ENCODE measurements at places on chromosomes 3 and 15.

- peak; percentile 56 for DNase-seq
These were observed 246.8 kb upstream of the TOPAZ1 start for GRCh38 chr3:43994657-43995546.

GRCh38 chr3:122100083-122100482 lies 44.9 kb downstream of the CD86 start:
- DNase-seq = no peak

DNA sequence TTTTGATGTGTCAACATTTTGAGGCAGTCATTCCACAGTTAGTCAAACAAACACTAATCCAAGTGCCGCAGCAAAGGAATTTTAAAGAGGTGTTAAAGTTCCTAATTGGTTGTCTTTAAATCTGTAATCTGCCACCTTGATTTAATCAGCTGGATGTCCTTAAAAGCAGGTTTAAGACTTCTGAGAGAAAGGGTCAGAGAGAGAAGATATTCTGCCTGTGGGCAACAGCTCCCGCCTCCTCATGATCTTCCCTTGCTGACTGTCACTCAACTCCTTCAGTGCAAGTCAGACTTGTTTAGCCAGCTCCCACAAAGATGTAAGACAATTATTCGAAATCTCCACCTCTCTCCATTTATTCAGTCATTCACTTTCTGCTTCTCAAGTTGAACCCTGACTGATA lies 92.6 kb upstream of the MYRIP start:
- DNase-seq = no peak

DNA sequence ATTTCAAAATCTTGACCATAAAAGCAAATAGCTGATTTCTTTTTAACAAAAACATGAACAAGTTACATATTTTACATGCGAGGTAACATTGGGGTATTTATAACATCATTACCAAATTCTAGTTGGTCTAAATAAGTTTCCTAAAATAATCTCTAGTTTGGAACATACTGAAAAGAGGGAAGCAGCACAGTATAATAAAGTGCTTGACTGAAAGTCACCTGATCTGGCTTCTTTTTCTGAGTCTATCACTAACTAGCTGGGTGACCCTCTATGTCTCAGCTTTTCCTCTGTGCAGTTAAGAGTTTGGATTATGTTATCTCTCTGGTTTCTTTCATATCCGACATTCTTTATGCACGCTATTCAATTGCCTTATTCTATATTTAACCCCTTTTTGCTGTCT lies 19.8 kb upstream of the CNTN4 start:
- no peak for DNase-seq

DNA sequence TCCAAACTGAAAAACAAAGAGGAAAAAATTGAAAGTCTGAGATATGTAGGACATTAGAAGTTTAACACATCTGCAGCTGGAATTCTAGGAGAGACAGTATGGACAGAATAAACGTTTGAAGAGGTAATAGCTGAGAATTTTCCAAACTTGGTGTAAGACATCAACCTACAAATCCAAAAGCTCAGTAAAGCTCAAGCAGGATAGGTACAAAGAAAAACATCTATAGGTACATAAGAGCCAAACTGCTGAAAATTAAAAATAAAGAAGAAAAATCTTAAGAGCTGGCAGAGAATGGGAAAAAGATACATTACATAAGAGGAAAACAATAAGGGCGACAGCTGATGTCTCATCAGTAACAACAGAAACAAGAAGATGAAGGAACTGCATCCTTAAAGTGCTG lies 22.8 kb upstream of the C3orf22 start:
- no peak for DNase-seq

- no peak for DNase-seq
These were observed 27.2 kb upstream of the SLC25A36 start for GRCh38 chr3:140914384-140914945.

GRCh38 chr3:120798346-120798745 lies 55.8 kb downstream of the GTF2E1 start:
- DNase-seq = no peak

DNA sequence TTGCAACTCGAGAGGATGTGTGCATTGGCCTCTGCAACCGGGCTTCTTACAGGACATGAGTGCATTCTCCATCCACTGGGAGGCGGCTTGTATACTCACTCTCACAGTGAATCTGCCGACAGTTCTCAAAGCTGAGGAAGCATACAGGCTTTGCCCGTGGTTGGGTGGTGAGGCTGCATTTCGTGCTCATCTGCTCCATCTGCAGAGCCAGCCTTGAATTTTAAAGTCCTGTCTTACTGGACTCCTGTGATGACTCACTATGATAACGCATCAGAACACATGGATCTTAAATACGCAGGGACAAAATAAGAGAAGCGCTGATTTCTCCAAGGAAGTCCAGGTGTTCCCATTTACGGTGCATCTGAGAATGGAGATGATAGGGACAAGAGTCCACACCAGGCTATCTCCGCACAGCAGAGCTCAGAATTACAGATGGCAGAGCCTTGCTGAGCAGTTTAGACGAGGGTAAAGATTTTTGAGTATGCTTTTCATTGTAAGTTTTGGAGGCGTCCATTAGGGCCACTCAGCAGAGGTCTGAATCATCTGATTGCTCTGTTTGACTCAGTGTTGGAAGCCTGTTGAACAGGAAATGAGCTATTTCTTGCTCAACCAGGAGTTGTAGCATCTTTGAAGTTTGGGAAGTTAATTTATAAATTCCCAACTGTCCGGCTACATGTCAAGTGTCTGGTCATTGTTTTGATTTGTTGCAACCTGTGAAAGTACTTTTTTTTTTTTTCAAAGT lies 87.1 kb downstream of the GABRG3 start:
- no peak for DNase-seq

DNA sequence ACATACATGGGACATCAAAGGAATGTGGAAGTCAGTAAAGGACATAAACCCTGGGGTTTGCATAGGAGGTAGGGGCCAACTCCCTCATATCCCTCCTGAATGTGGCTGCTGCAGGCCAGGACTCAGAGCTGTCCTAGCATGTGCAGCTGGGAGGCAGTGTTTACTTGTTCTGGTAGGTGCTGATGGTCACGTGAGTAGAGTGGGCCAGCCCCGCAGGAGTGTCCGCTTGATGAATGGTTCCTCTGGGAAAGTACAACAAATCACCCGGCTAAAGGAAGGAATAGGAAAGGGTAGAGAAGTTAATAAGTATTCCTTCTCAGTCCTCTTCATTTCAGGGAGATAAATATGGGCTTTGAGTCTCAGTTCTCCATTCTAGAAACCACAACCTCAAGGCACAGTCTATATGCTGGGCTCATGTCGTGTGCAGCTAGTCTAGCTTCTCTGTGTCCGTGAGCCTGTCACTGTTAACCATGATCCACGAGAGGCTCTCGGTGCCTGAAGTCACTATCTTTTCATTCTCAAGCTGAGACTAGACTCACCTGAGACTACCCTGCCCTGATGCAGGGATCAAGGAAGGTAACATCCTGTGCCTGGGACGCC lies 17.9 kb downstream of the RIOX2 start:
- no peak for DNase-seq

- DNase-seq = no peak
These were observed 2.2 kb upstream of the ITIH1 start for GRCh38 chr3:52774901-52775864.

- DNase-seq = no peak
These were observed 36.0 kb downstream of the RFX7 start for GRCh38 chr15:56207711-56208110.

- DNase-seq = no peak
These were observed 112.6 kb upstream of the RNF7 start for GRCh38 chr3:141625506-141625905.

DNA sequence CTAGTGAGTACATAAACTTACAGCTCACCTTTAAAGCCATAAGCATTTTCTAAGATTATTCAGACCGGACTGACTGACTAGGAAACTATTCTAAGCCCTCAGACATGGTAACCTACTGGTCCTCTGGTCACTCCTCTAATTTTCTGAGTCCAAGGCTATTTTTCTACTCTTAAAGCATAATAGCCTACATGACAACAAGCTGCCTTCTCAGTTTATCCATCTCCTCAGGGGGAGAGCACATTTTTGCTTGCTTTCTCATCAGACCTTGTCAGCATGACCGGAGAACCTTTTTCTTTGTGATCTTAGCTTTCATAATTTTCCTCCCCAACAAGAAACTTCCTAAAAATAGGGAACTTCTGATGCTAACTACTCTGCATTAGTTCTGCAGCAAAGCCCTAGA lies 38.4 kb downstream of the UBP1 start:
- no peak for DNase-seq

DNA sequence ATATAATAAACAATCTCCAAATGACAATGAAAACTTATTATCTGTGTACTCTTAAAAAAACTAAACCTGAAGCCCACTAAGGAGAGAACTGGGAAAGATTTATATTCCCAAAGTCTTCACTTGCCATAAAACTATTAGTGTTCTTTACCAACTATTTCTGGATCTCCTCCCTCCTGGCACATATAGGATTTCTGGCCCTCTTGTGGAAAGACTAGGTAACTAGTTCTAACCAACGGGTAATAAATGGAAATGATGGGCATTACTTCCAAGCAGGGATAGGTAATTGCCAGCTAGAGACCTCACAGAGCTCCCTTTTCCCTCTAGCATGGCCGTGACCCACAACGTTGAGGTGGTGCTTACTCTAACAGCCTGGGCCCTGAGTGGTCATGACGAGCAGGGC lies 110.1 kb downstream of the DNAH12 start:
- no peak for DNase-seq

GRCh38 chr3:52134761-52135160 lies 19.5 kb downstream of the POC1A start:
- no peak for DNase-seq

GRCh38 chr3:112472691-112473090 lies 26.6 kb downstream of the BTLA start:
- DNase-seq = no peak

Data from stimulated activated CD4-positive, alpha-beta T cell treated with anti-CD3 and anti-CD28 coated beads, Interleukin-15, amount 100 ng/mL, for 24 hours (primary cell).